Muscle of arm (tissue), 14 donors: ENCODE measurements at places on chromosomes 16 and 17. TPM values are rescaled to one million over a fixed set of nuclear protein-coding genes. Genes with fewer than 3 reads are reported as not detected.

TPSAB1 gene
- 1.7 TPM for polyA plus RNA-seq

CSH2 gene
- 4.5 TPM for polyA plus RNA-seq

GRCh38 chr17:31564883-31565301, 173.4 kb downstream of the RAB11FIP4 start:
- DNase-seq = no peak

GSG1L2 gene
- polyA plus RNA-seq = not detected

DNA sequence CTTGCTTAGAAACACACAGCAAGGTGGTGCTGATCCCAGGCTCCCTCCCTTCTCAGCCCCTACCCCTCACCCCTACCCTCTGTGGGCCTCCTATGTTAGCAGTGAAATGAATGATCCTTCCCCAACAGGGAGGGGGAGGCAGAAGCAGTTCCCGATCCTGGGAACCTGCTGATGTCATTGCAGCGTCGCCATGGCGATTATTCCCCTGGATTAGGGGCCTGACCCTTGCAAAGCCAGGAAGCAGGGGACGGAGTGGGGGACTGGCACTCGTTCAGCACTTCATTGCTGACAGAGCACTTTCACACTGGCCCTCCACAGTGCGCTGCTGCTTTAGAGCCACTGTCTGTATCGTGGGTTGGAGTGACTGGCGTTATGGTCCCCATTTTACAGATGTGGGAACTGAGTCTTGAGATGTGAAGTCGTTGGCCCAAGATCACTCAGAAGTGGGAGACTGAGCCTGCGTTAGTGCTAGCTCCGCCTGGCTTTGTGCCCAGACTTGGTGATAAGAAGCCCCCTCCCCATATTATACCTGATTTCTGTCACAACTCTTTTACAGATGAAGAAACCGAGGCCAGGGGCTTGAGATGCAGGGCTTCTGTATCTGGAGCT, 26.6 kb downstream of the LASP1 start:
- DNase-seq = no peak

TMEM92 gene
- polyA plus RNA-seq = 1.4 TPM

KRT15 gene
- not detected for polyA plus RNA-seq

GRCh38 chr16:51408357-51408756, 257.3 kb upstream of the SALL1 start:
- DNase-seq = no peak
